ENCODE measurements at places on chromosomes 3 and 15.

GRCh38 chr3:59877263-59878037 is 827.6 kb upstream of the CFAP20DC start:
- DNase-seq = no peak

GRCh38 chr15:74327756-74328155 is 39.7 kb downstream of the CYP11A1 start:
- no peak for DNase-seq

DNA sequence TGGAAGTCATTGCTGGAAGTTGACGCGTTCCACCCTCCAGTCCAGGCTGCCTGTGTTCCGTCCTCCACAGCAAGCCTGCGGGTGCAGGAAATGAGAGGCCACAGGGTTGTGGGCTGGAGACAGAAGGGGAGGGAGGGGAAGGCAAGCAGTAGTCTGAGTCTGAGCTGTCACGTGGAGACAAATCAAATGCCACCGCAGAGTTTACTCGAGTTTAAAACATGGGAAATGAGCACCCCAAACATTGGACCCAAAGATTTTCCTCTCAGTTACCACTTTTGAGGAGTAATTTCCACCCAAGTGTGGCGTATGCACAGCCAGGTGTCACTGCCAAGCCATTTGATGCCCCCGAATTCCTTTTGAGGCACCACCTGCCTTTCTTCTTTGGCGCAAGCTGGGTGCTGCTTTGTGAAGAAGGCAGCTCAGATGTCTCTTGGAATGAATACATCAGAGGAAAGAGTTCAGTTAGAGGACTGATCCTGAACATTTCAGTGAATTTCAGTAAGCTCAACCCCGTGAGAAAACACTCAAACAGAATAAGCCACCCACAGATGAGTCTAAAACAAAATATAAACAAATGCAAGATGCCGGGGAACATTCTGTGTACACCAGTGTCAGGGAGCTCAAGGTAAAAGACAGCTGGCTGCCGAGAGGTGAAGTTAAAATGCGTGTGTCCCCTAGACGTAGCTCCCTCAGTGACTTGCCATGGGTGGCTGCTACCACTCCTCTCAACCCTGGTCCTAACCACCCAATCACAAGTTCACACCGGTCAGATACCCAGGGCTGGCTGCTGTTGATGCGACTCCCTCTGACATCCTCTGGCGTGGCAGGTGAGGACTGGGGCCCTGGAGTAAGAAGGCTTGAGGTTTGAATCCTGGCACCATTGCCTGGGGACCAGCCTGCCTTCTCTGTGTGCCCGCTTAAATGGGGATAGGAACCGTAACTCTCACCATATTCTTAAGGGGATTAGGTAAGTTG is 203.8 kb downstream of the UACA start:
- no peak for DNase-seq

DNA sequence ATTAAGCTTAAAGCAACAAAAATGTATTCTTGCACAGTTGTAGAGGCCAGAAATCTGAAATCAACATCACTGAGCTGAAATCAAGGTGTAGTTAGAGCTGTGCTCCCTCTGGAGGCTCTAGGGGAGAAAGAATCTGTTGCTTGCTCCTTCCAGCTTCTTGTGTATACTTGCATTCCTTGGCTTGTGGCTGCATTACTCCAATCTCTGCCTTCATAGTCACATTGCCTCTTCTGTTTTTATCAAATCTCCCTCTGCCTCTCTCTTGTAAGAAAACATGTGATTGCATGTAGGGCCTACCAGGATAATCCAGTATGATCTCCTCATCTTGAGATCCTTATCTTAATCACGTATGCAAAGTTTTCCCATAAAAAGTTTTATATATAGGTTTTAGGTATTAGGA is 487.9 kb upstream of the SGO1 start:
- no peak for DNase-seq

DNA sequence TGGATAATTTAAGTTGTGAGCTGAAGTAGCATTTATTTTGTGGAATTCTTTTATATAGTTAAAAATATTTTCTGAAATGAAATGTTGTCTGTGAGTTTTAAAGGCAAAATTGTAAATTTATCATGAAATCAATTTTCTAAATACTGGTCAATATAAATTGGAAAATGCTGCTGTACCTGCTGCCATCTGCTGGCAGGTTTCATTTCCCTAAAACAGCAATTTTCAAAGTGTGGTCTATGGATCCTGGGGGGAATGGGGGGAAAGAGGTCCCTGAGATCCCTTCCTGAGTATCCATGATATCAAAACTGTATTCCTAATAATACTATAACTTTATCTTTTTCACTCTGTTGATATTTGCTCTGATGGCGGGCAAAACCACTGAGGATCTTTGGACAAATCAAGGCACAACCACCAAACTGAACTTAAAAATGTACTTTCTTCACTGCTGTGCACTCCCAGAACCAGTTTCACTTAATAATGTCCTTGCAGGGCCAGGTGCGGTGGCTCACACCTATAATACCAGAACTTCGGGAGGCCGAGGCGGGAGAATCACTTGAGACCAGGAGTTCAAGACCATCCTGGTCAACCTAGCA is 17.2 kb upstream of the CCR4 start:
- peak; percentile 25 for DNase-seq

DNA sequence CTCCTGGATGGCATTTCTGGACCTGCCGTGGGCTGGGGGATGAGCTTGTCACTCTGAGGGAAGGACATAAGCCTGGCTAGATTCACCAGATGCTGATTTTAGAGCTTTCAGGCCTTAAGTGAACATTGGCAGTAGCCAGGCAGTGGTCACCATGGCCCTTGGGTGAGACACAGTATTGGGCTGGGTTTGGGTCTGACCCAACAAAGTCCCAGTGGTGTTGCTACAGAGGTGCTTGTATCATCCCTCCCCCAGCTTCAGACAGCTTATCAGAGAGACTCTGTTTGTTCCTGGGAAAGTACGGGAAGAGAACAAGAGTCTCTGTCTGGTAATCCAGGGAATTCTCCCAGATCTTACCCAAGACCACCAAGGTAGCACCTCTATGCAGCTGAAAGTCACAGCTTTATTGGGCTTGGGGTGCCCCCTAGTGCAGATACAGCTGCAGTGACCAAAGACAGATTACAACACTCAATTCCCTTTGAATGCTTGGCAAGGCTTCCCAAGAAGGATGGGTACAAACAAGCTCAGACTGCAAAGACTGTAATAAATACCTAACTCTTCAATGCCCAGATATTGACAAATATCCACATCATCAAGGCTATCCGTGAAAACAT is 9.8 kb upstream of the RUVBL1 start:
- DNase-seq = peak; percentile 75

DNA sequence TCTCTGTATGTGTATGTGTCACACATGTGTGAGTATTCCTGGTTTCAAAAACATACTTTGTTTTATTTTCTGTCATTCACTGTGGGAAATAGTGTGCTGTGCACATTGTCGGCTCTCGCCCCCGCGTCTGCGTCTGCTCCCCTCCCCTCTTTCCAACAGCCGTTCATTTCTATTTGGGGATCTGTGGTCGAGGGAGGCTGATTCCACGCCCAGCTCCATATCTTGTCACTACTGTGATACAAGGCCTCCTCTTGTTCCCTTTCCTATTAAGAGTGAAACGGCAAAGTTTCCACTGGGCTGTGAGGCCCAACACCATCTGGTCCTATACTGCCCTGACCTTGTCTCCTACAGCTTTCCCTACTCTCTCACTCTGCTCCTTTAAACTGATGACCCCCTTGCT is 172.5 kb upstream of the LRIG1 start:
- DNase-seq = no peak

- DNase-seq = no peak
These were observed 262.0 kb upstream of the UMPS start for GRCh38 chr3:124467980-124468902.

DNA sequence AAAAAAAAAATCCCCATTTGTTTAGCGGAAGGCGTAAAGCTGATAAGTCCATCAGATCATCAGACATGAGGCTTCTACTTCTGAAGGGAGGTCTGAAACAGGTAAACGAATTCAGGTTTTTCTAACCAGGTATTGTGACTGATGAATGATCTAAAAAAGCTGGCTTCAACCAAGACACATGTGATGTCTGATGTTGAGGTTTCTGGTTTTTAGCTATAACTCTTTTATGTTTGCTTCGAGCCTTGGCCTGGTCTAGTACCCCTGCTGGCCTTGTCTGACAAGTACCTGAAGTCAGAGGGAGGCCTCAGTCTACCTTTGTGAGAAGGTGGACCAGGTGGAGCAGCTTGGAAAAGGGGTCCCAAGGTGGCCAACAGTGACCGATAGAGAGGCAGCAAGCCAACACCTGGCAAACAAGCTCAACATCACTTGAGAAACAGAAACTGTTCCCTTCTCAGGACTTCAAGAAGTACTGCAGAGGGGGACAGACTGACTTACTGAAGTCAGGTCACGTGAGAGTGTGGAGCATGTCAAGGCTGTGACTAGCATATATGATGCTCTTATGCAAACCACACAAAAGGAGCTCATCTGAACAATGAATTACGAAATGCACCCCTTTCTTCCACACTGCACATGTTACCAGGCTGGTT is 33.0 kb upstream of the CA12 start:
- DNase-seq = no peak

DNA sequence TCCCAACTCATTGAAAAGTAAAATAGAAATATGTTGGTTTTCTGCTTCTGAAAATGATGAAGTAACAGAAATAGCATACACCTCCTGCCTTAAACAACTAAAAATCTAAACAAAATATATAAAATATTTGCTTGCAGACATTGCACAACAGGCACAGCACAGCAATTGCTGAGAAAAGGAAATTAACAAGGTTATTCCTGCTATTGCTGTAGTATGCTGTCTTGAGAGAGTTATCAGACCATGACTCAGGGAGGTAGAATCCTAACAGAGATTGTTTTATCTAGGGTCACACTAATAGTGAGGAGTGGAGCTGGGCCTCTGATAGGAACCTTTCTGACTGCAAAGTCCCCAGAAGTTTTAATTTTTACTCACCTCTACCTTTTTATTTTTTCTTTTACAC is 72.6 kb downstream of the ZBTB20 start:
- no peak for DNase-seq

DNA sequence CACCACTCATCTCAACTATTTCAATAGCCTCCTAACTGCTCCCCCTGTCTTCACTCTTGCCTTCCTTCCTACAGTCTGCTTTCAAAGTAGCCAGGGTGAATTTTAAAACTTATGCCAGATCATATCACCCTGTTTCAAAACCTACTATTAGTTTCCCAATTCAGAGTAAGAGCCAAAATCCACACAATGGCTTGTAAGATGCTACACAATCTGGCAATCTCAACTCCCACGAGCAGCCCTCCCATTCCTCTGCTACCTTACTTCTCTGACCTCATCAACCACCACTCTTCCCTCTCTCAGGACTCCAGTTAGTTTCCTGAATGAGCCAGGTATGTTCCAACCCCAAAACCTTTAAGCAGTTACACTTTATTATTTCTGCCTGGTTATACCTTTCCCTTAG is 62.5 kb downstream of the VPS13C start:
- DNase-seq = no peak

- DNase-seq = no peak
These were observed 916 bp downstream of the IL17RD start for GRCh38 chr3:57164217-57164656.

DNA sequence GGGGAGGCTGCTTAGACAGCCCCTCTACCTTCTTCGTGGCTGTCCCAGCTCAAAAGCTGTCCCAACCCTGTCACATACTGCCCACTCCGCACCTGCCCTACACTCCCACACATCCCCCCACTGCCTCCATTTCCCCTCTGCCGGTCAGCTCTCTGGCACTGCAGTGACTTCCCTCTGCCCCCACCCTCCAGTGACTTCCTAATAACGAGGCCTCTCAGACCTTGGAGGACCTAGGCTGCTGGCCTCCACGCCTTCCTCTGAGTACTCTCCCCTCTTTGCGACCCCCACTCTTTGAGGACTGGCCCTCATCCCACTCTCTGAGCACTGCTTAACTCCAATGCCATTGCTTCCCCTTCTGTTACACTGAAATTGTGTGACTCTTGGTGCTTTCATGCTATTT is 45.3 kb downstream of the KY start:
- DNase-seq = no peak

- DNase-seq = no peak
These were observed 407.2 kb downstream of the FOXP1 start for GRCh38 chr3:71176366-71176765.

GRCh38 chr3:157123621-157124020 is 36.3 kb downstream of the CCNL1 start:
- DNase-seq = no peak

GRCh38 chr15:29731865-29732264 is 90.4 kb downstream of the TJP1 start:
- no peak for DNase-seq

DNA sequence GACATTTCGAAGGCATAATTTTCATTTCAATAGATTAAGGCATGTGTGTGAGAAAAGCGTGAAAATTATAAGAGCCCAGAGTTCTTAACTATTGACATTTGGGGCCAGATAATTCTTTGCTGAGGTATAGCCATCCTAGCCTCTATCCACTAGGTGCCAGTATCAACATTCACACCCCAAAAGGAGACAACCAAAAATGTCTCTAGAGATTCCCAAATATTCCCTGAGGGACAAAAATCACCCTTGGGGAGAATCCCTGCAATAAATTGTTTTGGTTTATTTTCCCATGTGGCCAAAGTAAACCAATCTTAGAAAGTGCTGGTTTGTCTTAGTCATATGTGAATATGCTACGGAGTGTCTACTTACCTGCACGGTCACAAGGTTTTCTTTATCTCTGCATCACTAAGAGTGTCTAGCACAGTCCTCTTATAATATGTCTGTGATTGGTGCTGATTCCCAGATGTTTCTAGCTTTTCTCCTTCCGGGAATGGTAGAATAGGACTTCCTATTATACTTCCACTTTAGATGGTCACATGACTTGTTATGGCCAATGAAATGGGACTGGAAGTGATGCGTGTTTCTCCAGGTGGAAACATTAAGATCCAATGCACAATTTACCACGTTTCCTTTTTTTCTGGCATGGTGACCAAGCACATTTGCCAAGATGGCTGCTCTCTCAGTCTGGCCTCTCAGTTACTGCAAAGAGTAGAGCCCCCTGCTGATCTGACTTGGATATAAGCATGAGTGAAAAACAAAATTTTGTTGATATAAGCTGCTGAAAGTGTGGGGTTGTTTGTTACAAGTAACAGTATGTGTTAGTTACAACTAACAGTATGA is 8.0 kb upstream of the KBTBD8 start:
- peak; percentile 65 for DNase-seq

- DNase-seq = no peak
These were observed 8.1 kb downstream of the PPM1M start for GRCh38 chr3:52253314-52254304.

GRCh38 chr15:56931639-56932508 is 13.4 kb downstream of the TCF12 start:
- no peak for DNase-seq

DNA sequence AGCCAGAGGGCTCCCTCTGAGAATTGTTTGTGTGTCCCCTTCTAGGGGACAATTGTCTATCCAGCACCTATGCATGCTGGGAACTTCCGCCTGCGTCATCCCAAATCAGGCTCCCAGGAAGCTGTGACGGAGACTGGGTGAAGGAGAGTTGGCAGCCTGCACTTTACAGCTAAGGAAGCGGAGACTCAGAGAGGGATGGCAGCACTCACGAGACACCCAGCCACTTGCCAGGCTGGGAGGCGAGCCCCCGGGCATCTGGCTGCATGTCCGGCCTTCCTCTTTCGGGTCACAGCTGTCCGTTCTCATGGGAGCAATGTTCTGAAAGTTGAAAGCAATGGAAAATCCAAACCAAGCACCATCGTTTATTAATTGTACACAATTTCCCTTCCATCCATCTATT is 45.5 kb upstream of the SLC6A11 start:
- no peak for DNase-seq
